Urinary bladder (tissue), 4 donors: ENCODE measurements at places on chromosomes 3 and 15. TPM values are rescaled to one million over a fixed set of nuclear protein-coding genes. Genes with fewer than 3 reads are reported as not detected.

DNA sequence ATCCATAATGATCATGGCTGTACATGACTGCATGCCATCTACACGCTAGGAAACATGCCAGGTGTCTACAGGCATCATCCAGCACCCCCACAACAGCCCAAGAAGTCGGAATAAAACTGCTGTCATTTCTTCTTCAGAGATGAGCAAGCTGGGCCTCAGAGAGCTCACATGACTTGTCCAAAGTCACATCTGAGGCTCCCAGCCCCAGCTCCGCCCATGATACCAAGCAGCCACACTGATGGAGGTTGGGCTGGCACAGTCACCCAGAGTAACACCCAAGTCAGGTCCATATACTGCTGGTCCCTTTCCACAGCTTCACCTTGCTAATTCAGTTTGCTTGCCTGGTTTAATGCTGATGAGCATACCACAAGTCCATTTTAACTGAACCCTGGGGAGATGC is 116.6 kb downstream of the SEC22A start:
- DNase-seq, result no peak

DNA sequence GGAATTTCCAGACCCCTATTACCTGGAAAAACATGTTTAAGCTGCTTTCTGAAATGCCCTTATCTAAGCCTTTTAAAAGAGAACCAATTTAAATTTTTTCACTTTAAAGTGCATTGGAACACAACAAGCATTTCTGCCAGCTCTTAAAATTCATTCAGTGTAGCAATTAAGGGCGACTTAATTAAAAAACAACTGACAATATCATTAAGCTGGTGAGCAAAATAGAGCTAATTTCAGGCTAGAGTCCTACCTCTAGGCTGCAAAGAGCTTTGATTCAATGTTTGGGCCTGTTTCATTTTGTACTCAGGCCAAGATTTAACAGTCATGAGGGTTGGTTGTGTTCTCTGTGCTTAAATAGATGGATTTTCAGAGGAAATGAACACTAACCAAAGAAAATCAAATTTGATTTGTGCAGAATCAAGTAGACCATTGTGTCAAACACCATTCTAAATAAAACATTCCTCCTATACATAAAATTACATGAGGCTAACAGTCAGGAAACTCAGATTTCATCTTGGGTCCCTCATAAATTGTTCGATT is 114.6 kb downstream of the TMEM108 start:
- DNase-seq, result no peak

DNA sequence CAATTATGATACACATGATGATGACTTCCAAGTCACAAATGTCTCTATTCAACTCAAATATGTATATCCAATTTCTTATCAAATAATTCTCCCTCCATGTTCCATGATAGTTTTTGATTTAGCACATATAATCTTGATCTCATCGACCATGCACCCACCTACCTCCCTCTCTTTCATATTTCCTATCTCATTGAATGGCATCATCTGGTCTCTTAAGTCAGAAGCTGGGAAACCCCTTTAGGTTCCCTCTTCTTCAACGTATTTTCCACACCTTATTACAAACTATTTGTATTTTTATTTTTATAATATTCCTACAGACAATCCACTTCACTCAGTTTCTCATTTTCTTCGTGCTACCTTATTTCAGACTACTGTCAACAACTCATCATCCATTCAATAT is 56.9 kb upstream of the DPH6 start:
- DNase-seq, result no peak

- no peak for DNase-seq
Observed at GRCh38 chr3:134362670-134363380, 11.4 kb downstream of the AMOTL2 start.

DNA sequence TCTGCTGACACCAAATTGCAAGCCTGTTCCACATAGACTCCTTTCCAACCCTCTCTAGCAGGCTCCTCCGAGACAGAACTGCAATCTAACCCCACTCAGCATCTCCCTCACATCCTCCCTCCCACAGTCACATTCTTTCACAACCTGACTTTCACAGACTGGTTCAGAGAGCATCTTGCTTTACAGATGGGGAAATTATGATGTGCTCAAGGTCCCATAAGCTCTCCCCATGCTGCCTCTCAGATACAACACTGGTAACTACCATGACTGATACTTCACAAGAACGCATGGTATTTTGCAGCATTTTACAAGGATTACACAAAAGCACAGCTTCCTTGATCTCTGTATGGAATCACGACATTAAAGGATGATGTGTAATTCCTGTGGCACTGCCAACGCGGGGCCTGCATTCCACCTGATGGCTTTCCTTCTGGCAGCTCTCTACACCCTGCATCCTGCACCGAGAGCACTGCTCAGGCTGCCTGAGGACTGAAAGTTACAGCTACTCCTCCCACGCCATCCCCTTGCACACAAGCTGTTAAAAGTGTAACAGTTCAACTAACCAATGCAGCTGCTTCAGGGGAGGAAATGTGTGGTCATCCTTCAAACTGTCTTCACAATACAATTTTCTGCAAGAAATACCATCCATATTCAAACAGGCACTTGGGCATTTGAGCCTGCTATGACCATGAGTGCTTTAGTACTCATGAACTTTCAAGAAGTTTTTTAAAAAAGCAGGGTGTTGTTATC is 27.6 kb downstream of the TBC1D2B start:
- DNase-seq, result no peak

DNA sequence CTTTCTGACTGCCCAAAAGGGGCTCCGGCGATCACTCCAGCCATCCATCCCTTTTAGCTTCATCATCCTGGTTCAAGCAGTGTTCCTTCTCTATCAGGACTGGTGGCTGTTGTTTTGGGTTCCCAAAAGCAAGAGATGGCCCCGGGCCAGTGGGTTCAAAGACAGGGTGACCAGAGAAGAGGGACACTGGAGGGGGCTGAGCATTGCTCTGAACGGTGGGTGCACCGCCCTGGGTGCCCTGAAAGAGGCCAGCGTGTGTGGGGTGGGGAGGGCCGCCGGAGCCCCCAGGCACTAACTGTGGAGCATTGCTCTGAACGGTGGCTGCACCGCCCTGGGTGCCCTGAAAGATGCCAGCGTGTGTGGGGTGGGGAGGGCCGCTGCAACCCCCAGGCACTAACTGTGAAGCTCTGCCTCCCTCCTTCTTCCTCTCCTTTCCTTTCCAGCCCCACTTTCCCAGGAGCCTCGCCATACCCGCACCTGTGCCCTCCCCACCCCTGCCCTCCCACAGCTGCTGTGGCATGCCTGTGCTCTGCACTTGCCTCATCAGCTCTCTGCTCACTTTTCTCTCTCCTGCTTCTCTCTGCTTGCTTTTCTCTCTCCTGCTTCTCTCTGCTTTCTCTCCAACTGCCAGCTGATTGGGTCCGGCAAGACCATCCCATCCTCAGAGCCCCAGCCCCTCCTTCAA is 37.4 kb upstream of the OR4F6 start:
- no peak for DNase-seq

GRCh38 chr15:66877477-66878271 is 175.6 kb downstream of the SMAD6 start:
- DNase-seq, result no peak

DNA sequence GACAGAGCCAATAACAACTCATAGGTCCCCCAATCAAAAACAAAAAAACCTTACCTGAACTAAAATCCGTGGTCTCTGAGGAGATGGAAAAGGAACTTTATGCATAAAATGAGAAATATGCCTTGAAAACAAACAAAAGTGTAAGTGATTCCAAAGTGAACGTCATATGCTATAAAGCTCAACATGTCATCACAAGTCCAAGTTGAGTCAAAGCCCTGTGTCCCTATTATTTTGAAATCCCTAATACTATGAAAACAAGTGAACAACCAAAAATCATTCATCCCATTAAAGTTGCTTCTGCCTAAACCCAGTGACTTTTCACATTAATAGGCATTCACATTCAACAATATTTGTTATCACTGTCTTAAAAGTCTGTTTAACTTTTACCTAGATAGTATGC is 59.4 kb downstream of the DENND4A start:
- DNase-seq, result no peak

- DNase-seq, result no peak
Observed at GRCh38 chr3:23821858-23822257, 16.1 kb downstream of the UBE2E1 start.

DNA sequence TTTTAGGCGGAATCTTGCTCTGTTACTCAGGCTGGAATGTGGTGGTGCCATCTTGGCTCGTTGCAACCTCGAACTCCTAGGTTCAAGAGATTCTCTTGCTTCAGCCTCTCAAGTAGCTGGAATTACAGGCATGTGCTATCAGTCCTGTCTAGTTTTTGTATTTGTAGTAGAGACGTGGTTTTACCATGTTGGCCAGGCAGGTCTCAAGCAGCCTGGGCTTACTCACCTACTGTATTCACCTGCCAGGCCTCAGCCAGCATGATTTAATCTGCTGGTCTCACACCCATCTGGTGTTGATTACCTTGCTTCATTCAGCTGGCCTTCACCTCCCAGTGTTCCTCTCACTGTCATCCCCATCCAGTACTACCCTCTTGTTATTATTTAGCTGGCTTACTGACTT is 102.0 kb downstream of the IL12A start:
- DNase-seq, result no peak

DNA sequence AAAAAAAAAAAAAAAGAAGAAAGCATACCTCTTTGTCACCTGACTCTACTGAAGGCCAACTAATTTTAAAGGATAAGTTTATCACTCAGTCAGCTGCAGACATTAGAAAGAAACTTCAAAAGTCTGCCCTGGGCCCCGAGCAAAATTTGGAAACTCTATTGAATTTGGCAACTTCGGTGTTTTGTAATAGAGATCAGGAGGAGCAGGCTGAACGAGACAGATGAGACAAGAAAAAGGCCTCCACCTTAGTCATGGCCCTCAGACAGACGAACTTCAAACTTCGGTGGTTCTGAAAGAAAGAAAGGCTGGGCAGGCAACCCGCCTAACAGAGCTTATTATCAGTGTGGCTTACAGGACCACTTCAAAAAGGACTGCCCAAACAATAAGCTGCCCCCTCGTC is 18.5 kb downstream of the GLDN start:
- no peak for DNase-seq

GRCh38 chr3:116618930-116619329 is 90.6 kb upstream of the TUSC7 start:
- DNase-seq, result no peak

DNA sequence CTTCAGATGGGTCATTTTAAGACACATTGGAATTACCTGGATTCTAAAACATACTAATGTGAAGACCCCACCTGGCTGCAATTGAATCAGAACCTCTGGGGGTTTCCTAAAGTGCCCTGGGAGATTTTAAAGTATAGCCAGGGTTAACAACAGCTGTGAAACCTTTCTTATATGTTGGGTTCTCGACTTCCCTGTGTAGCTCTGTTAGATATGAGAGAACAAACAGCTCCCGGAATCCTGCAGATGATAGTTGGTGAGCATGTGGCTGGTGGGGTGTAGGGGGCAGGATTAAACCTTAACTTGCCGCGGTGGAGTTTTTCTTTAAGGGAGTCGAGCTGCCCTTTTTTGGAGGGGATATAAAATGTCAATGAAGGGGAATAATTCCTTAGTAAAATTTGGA is 12.1 kb downstream of the PLCL2 start:
- no peak for DNase-seq

DNA sequence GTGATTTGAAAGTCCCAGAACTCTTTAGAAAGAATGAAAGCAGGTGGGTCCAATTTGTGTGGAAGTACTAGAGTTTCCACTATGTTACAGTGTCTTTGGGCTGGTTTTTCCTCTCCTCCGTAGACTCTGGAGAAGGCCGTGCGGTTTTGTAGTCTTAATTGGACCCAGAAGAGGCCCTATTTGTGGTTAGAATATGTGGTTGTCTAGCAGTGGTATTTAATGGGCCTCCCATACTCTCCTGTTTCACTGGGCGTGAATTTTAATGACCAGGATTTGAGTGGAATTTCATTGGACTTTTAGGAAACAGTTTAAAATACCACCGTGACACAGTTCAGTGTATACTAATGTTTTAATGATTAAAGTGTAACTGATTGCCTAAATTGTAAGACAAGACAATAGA is 182.3 kb downstream of the BBX start:
- DNase-seq, result no peak

- DNase-seq, result no peak
Observed at GRCh38 chr3:30269751-30270445, 336.5 kb upstream of the TGFBR2 start.

GRCh38 chr3:188306435-188307005 is 152.6 kb downstream of the LPP start:
- no peak for DNase-seq

GRCh38 chr15:58330741-58331559 is 100.8 kb upstream of the LIPC start:
- no peak for DNase-seq

Gene TTLL13
- 0.05 TPM for polyA plus RNA-seq

Gene FBXO40
- not detected for polyA plus RNA-seq

Gene MAP1A
- polyA plus RNA-seq, result 27.3 TPM

Gene C3orf49
- not detected for polyA plus RNA-seq

Gene DYNLT2B
- 16.3 TPM for polyA plus RNA-seq

Gene PLIN1
- polyA plus RNA-seq, result 24.4 TPM

Gene RGMA
- 13.6 TPM for polyA plus RNA-seq
